ENCODE measurements at places on chromosomes 3 and 15.

DNA sequence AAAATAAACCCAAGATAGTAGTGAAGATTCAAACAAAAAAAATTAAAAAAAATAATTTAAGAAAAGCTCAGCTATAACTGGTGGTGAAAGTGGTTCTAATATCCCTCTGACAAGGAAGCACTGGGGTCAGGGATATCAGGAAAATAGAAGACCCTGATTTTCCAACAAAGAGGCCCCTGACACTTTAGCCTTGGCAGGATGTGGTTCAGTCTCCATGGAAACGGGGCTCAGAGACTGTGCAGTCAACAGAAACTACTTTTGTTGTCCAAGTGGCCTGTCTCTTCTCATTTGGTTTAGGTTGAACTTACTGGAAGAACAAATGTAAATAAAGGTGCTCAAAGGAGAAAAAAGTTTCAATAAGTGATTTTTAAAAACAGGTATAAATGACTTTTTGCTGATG is 27.2 kb downstream of the INTS14 start:
- DNase-seq, result no peak

GRCh38 chr3:54279005-54279583 is 156.7 kb downstream of the CACNA2D3 start:
- DNase-seq, result no peak

DNA sequence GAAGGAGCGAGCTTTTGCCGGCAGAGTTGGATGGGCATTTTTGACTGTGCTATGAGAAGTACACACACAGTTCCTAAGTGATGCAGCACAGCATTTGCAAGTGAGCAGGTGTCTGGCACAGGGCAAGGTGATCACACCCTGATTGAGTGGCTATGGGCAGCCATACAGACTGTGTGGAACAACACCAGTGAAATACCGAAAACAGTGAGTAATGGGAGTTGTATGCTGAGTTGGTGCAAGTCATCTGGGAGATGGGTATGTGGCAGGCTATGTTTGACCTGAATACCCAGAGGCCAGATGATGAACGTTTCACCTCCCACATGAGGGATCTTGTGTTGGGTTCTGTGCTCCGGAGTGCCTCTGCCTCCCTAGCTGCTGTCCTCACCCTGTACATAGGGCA is 53.5 kb upstream of the TIPARP start:
- DNase-seq, result no peak

DNA sequence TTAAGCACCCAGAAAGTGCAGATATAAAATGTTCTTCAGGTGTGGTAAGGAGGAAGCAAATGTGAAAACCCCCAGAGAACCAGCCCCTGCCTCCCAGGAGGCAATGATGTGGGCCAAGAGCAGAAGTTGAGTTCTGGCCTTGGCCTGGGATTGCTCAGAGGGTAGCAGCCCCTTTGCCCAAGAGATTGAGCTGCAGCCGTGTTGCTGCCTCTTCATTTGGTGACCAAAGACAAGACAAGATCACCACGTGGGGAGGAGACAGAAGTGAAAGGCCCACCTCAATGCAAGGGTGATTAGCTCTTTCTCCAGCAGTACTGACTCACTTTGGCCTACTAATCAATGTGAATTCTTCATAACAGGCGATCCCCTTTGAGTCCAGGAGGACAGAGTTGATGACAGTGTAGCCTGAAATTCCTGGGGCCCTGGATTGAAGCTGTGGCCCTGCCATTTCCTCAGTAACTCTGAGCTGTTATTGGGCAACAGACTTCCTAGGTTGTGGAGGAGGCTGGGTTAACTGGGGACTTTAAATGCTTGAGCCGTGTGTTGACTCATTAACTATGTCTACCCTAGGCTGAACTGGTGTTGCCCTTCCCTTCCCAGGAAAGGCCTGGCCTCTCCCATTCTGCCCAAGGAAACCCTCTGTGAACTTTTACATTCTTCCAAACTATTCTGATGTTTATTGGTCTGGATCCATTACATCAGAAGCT is 86.5 kb downstream of the ST6GAL1 start:
- no peak for DNase-seq

DNA sequence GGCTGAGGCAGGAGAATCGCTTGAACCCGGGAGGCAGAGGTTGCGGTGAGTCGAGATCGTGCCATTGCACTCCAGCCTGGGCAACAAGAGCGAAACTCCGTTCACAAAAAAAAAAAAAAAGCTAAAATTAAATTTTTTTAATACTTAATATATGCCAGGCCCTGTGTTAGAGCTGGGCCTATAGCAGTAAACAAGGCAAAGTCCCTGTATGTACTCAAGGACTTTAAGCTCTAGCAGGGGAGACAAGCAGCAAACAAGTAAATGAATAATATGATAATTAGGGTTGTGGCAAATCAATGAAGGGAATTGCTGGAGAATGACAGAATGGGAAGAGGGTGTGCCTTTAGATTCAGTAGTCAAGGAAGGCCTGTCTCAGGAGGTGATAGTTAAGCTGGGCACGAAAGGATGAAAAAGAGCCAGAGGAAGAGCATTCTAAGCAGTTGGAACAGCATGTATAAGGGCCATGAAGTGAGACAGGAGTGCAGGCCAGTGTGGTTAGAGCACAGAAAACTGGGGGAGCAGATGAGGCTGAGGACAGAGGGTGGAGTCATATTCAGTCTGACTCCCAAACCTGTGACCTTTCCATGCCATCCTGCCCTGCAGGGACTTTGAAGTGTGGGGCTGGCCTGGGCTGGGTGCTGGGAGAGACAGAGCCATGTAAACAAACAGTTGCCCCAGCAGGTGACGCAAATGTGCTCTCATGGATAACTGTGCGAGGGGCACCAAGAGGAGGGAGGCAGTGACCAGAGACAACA is 6.6 kb upstream of the RAF1 start:
- no peak for DNase-seq

GRCh38 chr15:67095912-67096311 is 30.5 kb downstream of the SMAD3 start:
- no peak for DNase-seq
